Stimulated activated CD4-positive, alpha-beta T cell treated with anti-CD3 and anti-CD28 coated beads, TNF-alpha, amount 100 ng/mL, for 1 hour (primary cell): ENCODE measurements at places on chromosomes 1 and 21.

- no peak for DNase-seq
These were observed 11.6 kb upstream of the BARHL2 start for GRCh38 chr1:90728502-90729287.

DNA sequence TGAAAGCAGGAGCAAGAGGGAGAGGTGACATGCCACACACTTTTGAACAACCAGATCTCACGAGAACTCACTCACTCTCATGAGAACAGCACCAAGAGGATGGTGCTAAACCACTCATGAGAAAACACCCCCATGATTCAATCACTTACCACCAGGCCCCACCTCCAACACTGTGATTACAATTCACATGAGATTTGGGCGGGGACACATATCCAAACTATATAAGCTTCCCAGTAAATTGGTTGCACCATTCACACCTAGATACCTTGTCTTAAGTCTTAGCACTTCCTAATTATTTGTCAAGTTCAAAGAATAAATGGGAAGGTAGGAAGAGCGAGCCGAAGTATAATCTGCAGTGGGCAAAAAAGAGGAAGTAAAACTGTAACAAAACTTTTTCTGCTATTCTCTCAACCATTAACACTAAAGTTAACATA, 34.3 kb downstream of the AMY1C start:
- DNase-seq, result no peak

DNA sequence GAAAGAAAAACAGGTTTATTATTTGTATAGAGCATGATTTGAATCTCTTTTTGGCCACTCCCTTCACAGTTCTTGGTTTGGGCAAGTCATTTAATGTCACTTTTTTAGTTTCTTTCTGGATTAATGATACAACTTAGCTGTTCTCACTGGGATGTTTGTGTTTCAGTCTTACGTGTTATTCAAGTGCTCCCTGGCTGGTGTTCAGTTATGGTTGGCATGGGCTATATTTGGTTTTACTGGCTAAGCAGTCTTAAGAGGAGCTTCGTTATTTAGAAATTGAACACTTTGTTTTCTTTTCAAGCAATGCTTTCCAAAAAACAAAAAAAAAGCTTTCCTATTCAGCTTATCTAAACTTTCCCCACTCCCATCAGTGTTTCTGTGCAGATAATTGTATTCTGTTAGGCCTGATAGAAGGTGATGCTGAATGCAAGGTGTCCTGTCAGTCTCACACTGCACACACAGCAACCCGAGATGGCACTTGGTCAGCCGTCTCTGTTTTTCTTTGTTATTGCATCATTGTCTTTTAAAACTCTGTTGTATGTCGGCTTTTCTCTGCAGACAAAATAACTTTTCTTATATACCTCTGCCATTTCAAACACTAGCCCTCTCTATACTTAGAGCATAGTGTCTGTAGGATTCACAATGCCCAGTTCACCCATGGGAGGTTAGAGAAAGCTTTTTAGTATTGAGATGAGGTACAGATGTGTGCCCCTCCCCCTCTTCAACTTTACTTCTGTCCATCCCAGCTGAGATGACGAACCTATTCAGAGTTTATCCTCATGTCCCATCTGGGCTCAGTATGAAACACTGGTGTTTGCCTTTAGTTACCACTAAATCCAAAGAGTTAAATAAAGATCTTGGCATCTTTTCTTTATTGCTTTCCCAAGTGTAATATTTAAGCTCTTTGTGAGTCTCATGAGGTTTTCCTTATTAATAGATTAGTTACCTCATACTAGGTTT, 80.2 kb downstream of the VPS13D start:
- no peak for DNase-seq

- DNase-seq, result no peak
These were observed 3.1 kb upstream of the ADARB1 start for GRCh38 chr21:45071078-45071873.

GRCh38 chr1:27543284-27543683, 53.3 kb upstream of the WASF2 start:
- no peak for DNase-seq

DNA sequence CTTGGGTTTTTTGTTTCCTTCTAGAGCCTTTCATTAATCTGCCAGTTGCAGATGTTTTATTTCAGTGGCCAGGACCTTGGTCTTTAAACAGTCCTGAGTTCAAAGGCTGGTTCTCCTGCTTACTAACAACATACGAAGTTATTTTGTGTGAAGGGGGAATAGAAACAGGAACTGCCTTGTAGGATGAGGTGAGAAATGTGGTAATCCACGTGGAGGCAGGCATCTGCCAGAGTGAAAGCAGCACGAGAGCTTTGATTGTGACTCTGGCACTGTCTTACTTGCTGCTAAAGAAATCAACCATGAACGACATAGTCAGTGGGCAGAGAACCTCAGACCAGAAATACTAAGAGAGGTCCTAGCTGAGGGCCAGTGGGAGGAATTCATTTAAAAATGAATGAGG, 30.4 kb downstream of the TMEM63A start:
- DNase-seq, result no peak

- no peak for DNase-seq
These were observed 6.6 kb upstream of the SLFNL1 start for GRCh38 chr1:41028034-41028642.

- DNase-seq, result no peak
These were observed 33.5 kb downstream of the CSMD2 start for GRCh38 chr1:34131396-34132160.

GRCh38 chr1:245961137-245961540, 545.9 kb downstream of the SMYD3 start:
- no peak for DNase-seq

GRCh38 chr1:60895701-60896100, 186.7 kb upstream of the NFIA start:
- no peak for DNase-seq

DNA sequence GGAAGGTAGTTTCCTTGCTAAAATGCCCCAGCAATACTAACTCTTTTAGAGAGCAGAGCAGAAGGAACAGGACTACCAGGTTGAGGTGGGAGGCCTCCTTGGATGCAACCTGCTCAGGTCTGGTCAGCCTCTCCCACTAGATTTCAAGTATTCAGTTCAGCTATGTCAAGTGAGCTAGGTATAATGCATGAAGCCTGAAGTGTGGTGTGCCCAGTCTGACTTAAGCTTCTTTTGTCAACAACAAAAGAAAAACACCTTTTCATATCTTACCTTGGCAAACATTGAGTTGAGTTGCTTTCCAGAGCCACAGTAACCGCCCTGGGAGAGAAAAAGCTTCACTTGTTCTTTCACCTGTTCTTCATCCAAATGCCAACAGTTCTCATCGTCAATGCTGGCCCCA, 47.8 kb downstream of the UROD start:
- DNase-seq, result no peak

GRCh38 chr1:101165954-101166353, 70.9 kb upstream of the S1PR1 start:
- DNase-seq, result no peak

GRCh38 chr21:33514229-33514628, 22.7 kb upstream of the DNAJC28 start:
- DNase-seq, result no peak

DNA sequence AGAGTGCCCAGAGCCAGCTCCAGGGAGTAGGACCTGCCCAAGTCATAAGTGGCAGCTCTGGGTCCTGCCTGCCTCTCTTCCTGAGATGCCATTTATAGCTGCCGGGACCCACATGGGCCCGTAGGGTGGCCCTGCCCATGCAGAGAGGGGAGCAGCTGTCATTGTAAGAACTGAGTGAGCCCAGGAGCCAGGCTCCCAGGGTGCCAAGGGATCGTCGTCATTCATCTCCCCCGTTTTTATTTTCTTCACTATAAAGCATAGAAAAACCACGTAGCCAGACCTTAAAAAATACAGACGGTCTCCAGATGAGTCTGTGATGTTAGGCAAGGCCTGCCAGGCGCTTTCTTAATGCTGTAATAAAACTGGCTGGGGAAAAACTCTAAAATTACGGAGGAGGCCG, 90.7 kb downstream of the IGSF21 start:
- no peak for DNase-seq

DNA sequence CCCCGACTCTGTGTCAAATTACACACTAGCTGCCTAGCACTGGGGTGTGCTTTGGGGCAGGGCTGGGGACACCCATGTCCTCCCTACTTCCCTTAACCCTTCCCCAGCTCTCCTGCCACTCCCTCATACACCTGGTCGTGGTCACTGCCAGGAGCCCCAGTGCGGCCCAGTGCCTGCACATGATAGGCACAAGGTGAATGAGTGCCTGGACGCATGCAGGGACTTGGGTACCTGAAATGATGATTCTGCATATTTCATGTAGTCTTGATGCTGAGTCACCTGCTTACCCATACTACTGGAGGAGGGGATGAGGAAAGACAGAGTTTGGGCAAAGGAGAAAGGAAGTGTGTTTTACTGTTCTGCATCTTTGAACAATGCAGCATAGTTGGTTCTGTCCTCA, 1.5 kb upstream of the VANGL2 start:
- no peak for DNase-seq

DNA sequence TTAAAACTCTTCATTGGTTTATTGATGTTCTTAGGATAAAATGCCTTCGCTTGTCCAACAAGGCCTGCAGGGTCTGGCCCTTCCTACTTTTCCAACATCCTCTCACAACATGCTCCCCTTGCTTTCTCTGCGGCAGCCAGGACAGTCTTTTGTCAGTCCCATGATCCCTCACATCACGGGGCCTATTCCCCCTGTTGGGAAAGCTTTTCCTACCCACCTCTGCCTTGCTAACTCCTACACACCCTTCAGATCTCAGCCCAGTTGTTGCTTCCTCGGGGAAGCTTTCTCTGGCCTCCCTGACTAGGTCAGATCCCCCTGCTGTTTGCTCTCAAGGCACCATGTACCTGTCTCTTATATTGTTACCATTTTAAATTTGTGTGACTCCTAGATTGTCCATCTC, 19.0 kb downstream of the DLGAP3 start:
- DNase-seq, result no peak

DNA sequence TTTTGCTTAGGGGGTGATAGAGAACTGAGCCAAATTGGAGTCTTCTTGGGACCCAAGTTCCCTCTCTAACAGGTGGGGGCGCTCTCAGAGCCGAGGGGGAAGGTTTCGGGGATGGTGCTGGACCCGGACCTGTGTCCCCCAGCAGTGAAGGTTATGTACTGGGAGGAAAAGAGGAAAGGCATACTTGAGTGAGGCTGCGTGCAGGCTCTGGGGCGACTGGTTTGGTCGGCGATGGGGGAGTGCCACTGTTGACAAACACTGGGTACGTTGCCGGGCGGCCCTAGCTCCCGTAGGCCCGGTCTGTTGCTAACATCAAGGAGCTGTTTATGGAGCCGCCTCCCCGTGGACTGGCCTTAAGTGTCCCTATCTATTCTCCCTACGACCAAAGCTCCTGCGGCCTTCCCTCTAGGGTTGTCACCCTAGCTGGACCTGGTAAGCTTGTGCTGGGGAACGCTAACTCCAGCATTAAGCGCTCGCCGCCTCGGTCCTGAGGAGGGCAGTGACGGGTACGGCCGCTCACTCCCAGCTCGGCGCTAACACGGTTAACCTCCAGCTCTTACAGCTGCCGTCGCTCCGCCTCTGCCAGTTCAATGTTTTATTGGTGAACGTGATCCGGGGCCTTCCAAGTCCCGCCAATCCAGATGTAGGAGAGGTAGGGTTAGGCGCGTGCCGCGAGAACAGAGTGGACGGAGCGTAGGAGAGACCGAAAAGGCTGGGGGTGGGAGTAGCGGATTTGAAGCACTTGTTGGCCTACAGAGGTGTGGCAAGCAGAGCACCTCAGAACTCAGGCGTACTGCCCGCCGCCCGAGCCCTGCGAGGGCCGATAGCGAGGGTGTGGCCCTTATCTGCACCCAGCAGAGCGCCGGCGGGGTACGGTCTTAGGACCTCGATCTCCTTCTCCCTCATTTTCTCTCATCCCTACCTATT, at the start of gene PPOX:
Gene PPOX (plus strand): TSS at position 685 of the 927 bp plus-strand sequence. CDS start 422 bp downstream, outside the sequence.
- peak; percentile 79 for DNase-seq

GRCh38 chr1:107250169-107250568, 109.3 kb downstream of the NTNG1 start:
- no peak for DNase-seq

GRCh38 chr1:89657886-89658285, 25.0 kb downstream of the LRRC8C start:
- DNase-seq, result no peak

DNA sequence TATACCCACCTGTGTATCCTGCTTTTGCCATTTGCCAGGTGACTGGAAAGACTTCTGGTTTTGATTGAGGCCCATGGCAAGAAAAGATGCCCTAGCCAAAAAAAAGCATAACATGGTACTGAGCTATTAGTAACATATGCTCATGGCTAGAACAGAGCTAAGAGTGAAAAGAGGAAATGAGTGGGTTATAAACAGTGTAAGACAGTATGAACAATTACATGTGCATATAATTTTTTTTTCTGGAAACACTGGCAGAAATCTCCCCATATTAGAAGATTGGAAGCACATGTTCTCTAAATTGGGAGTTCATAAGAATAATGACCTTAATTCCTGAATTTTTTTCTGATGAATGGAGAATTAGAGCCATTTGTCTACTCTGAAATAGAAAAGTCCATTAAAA, 41.2 kb upstream of the PDC start:
- DNase-seq, result no peak

- no peak for DNase-seq
These were observed 705.4 kb upstream of the PTBP2 start for GRCh38 chr1:96016219-96016618.

- DNase-seq, result no peak
These were observed 15.7 kb downstream of the RGS2 start for GRCh38 chr1:192824511-192824910.

DNA sequence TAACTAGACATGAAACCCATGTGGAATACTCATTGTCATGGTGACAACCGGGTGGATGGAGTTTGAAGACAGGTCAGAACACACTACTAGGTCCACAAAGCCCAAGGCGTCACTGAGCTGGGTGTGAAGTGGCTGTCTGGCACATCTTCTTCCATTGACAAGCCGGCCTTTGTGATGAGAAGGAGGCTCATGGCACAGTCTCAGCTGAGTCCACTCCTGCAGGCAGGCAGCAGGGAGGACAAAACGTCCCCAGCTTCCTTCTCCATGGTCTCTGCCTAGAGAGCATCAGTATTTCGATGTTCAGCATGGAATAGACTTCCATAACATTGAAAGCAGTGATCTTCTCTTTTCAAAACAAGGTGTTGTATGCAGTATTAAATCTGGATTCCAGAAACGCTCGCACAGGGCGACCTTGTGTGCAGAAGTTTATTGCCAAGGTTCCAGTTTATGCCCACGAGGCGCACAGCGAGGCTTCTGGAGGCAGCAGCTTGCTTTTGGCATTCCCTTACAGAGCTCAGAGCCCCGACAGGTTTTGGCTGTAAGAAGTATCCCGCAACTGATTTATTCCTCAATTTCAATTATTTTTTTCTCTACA, 104.2 kb downstream of the SIM2 start:
- DNase-seq, result no peak

- peak; percentile 17 for DNase-seq
These were observed 38.1 kb downstream of the TNFRSF9 start for GRCh38 chr1:7902478-7903085.

GRCh38 chr1:95512925-95513324, 278.9 kb downstream of the RWDD3 start:
- no peak for DNase-seq

GRCh38 chr1:242004751-242005495, 6.0 kb upstream of the MAP1LC3C start:
- DNase-seq, result no peak

DNA sequence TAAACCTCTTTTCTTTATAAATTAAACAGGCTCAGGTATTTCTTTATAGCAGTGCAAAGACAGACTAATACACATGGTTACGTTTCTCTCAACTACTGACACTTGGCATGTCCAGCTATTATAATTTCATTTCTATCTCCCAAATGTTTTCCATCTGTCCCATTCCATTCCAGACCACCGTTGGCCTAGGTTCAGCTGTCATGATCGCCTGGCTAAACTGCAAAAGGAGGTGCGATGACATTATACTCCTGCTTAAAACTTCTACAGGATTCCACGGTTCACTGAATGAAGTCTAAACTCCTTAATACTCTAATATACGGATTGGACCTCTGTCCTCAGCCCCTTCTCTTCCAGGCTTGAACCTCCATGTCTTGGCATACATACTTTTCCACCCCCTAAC, 72.1 kb downstream of the RERE start:
- no peak for DNase-seq
